RWPE1 (cell line): ENCODE measurements at places on chromosomes 2 and 18.

GRCh38 chr18:8536922-8537321 lies 72.3 kb upstream of the RAB12 start:
- DNase-seq: no peak

DNA sequence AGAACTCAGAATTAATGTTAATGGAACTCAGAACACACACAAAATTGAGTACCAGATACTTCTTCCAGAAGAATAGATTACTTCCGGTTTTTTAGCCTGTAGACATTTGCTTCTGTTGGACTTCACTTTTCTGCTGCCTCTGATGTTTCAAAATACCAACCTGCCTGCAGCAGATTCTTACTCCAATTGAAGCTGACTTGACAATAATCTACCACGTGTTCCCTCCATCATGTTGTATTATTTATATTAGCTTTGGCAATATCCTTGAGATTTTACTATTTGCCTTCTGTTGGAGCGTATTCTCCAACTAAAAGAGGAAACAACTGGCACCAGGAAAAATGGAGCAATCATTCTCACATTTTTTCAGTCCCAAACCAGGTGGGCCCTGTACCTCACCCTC lies 3.1 kb upstream of the GORASP2 start:
- DNase-seq: no peak

DNA sequence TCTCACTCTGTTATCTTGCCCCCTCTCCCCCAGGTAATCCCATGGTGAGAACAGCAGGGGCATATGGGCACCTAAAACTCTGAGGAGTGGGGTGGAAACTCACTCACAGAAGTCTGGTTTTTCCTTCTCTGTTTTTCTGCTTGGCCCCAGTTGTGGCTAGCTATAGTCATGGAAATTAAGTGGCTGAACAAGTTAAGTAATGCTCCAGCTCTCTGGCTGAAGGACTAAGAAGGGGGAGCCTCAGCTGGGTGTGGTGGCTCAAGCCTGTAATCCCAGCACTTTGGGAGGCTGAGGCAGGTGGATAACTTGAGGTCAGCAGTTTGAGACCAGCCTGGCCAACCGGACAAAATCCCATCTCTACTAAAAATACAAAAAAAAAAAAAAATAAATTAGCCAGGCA lies 261.0 kb downstream of the TPGS2 start:
- no peak for DNase-seq

- no peak for DNase-seq
These were observed 5.1 kb downstream of the CYS1 start for GRCh38 chr2:10075101-10075500.

DNA sequence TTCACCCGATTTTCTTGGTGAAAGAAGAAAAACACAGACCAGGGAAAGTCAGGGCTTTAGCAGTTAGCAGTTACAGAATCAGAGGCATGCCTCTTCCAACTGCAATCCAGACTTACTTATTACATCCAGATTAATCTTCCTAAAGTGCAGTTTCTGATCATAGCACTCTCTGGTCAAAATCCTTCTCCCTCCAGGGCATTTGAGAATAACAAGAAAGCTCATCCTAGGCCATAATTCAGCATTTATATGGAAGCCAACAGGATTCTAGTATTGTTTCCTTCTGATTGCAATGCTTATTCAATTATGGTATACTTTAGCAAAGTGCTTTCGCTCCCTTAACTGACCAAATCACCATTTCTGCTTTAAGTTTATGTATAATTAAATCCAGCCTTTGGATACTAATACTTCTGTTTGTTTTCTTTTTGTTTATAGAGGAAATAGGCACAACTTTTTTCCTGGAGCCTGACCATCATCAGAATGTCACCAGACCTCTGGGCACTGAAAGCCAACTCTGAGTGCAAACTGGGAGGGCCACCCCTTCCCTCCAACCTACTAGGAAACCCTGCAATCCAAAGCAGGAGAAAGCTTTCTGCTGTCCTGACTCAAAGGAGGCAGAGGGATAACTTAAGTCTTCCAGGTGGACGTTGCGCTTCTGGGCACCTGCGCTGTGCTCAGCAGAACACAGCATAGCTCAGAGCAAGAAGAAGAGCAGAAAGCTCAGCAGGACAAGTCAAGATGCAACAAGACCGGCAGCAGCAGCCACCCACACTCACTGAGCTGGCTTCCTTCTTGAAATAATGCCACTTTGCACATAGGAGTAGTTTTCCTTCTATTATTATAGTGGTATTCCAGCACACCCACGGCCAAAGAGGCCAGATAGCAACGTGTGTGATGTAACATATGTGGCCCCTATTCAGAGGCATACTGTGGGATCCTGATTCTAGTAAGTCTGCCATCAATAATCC lies 99.3 kb downstream of the STK39 start:
- DNase-seq: no peak

- DNase-seq: no peak
These were observed 61.9 kb upstream of the HK2 start for GRCh38 chr2:74772046-74772445.

DNA sequence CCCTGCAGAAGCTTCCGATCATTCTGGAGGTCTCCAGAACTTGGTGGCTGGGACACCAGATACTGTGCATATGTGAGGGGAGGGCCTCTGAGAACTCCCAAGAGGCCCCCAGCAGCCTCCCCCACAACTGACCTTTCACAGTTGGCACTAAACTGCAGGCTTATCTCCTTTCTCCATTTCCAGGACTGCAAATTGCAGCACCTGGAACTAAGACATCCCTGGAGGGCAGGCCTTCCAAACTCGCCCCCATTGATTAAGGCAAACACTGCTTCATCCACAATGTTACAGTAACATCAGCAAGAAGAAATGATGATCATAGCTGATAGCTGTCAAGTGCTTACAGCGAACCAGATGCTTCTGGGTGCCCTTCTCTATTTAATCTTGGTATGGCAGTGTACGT lies 67.9 kb downstream of the TGOLN2 start:
- DNase-seq: no peak

DNA sequence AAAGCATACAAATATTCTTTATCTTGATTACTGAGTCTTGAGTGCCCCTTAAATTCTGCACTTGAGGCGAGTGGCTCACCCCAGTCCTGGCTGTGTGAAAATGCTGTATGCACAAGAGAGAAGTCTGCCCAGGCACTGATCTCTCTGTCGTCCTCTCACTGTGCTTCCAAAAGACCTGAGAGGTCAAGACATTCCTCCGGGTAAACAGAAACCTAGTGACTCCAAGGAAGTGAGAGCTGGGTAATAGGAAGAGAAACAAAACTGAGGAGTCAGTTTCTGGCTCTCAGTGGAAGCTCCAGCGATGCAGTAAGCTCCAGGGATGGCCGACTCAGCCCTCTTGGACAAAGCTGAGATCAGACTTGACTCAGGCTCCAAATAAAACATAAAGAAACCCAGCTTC lies 70.9 kb downstream of the AAK1 start:
- DNase-seq: no peak

- no peak for DNase-seq
These were observed 75.3 kb downstream of the REV1 start for GRCh38 chr2:99414566-99414965.

GRCh38 chr2:23091900-23092299 lies 293.1 kb upstream of the KLHL29 start:
- DNase-seq: no peak

GRCh38 chr18:51569153-51569552 lies 371.7 kb upstream of the MEX3C start:
- DNase-seq: no peak

GRCh38 chr2:145161656-145162055 lies 641.7 kb upstream of the ZEB2 start:
- DNase-seq: no peak

DNA sequence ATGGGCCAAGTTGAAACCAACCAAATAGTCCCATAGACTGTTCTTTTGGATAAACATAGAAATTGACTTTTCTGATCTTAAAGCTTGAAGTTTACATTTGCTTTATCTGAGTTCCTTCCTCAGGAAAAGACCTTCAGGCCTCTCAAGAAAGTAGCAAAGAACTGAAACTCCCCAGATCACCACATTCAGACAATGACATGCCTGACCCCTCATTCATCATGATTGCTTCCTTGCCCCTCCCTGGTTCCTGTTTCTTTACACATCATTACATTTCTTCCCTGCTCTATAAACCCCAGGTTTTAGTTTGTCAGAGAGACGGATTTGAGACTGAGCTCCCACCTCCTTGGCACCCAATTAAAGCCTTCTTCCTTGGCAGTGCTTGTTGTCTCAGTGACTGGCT lies 83.6 kb upstream of the ST3GAL5 start:
- DNase-seq: no peak

GRCh38 chr18:75307530-75307929 lies 96.9 kb downstream of the TSHZ1 start:
- DNase-seq: no peak

DNA sequence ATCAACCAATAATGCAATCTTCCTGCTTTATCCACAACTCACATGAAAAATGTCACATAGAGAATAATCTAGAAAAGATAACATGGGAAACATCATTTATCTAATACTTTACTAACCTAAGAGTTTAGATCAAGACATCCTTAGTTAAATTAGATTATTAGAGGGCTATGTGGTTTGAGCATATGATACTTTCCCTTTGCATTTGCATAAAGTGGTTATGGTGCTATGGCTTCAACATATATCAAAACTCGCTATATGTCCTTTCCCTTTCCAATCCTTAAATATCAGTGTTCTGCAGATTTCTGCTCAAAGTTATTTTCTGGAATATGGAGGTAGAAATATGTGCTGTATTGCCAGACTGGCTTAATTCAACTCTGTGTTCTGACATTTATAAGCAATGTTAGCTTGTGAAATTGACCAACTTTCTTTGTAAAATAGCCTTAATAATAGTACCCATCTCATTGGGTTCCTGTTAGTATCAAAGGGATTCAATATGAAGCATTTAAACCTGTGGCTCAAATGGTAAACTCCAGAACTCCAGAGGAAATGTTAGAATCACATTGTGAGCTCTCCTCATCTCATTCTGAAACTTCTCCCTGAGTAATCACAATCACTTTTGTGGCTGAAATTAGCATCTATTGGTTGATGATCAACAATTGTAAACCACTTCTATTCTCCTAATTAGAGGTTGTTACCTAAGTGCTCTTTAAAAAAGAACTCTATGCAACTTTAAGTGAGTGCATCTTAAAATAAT lies 1089.9 kb upstream of the SLC39A10 start:
- no peak for DNase-seq

- no peak for DNase-seq
These were observed 70.7 kb upstream of the SERPINE2 start for GRCh38 chr2:224109751-224110150.

DNA sequence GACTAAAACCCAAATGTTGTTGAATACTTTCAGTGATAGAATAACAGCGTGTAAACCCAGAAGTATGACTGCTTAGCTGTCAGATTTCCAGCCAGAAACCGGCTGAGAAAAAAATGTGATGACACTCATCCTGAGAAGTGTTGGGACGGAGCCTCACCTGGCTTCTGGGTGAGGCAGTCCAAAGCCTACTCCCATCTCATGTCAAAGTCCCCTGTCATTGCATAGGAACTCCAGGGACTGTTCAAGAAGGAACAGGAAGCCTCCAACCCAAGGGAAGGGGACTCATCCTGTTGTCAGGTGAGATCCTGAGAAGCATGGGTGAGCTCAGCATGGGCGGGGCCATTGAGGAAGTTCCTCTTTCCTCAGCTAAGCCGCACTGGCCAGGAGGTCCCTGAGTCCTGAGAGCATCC lies 11.3 kb upstream of the CHRNA1 start:
- no peak for DNase-seq

DNA sequence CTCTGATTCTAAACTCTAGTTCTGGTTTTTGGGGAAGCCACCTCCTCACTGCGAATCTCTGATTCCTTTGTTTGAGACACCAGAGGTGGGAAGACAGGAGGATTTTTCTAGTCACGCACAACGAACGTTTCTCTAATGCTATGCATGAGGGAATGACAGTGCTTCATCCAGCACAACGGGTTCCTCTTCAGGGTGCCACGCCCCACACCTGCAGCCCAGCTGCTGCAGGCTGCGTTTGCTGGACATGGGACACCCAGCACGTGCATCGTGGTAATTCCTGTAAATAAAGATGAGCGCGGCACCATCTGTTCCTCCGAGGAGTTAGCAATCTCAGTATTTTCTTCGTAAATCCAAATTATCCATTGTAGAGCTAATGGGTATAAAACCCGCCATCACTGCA lies 37.5 kb upstream of the TPO start:
- DNase-seq: no peak

GRCh38 chr2:116499389-116499788 lies 1315.1 kb upstream of the DDX18 start:
- DNase-seq: no peak

DNA sequence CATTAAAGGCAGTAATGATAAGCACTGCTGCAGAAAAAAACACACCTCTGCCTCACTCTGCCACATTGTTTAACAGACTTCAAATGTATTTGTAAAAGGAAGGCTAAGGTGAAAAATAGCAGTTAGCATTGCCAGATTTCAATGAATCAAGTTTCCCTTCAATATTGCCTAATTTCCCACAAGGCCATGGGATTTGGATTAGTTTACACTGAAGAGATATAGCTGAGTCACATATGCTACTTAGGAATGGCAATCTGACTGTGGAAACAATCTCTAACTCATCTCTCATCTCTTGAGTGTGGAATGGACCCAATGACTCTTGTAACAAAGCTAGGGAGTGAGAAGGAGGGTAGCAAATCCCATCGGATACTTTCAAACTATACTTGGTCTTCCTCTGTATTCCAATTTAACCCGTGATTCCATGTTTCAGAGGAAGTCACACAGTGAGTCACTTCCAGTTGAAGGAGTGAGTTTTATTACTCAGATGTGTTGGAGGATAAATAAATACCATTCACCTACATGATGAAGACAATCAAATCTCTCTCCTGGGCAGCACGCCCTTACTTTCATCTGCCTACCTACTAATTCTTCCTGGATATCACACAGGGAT lies 5.1 kb downstream of the B4GALT6 start:
- peak; percentile 49 for DNase-seq

DNA sequence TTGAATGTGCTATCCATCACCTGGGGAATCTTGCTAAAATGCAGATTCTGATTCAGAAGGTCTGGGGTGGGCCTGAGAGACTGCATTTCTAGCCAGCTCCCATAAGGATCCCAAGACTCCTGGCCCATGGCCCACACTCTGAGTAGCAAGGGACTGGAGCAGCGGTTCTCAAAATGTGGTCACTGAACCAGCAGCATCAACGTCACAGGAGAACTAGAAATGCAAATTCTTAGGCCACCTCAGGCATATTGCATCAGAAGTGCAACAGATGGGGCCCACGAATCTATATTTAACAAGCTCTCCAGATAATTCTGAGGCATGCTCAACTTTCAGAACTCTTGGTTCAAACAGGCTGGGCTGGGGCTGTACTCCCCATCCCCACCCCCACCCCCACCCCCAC lies 74.6 kb downstream of the DHRS9 start:
- no peak for DNase-seq

- DNase-seq: no peak
These were observed 19.5 kb downstream of the SIGLEC15 start for GRCh38 chr18:45844938-45845337.

DNA sequence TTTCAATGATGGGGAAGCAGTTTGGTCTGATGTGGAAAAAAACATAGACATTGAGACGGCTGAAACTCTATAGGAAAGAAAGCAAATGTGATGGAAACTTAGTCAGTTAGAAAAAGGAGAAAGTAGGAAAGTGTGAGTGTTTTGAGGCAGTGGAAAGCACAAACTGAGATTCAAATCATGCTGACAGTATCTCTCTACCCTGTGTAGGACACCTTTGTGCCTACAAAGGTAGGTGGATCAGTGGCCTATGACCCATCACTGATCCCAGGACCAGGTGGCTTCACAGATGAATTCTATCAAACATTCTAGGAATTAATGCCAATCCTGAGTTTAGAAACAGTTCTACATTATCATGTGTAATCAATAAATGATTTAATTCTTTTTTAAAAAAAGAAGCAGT lies 57.1 kb downstream of the CD226 start:
- DNase-seq: no peak
